Putamen (tissue), 1 donor: ENCODE measurements at places on chromosomes 6 and 20.

- DNase-seq: no peak
These were observed 3.4 kb downstream of the ADA start for GRCh38 chr20:44648068-44648467.

- DNase-seq: no peak
These were observed 24.9 kb upstream of the SASH1 start for GRCh38 chr6:148317739-148318138.

DNA sequence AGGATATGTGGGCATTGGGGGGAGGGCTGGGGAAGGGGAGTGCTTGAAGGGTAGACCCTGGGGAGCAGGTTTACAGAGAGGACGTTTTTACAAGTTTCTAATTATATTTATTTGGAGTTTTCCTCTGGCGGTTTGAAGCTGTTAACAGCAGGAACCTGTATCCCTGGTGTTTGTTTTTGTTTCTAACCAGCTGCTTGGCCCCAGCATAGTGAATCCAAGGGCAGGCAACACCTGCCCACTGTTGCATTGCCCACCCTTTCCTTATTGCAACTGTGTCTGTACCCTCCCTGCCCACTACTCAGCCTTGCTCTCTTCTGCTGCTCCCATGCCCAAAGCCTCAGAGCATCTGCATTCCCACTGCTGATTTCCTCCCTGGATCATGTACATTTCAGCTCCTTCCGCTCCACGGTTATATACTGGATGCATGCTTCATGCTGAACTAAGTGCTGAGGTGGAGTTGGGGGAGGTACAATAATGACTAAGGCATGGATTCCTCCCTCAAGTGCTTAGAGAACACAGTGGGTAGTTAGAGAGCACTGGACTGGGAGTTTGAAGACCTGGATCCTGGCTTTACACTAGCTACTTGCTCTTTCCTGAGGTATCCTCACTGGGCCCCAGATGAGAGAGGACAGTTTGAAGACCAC is 6.0 kb downstream of the SCUBE3 start:
- no peak for DNase-seq

- DNase-seq: no peak
These were observed 37.2 kb upstream of the RNF24 start for GRCh38 chr20:4052554-4052953.

DNA sequence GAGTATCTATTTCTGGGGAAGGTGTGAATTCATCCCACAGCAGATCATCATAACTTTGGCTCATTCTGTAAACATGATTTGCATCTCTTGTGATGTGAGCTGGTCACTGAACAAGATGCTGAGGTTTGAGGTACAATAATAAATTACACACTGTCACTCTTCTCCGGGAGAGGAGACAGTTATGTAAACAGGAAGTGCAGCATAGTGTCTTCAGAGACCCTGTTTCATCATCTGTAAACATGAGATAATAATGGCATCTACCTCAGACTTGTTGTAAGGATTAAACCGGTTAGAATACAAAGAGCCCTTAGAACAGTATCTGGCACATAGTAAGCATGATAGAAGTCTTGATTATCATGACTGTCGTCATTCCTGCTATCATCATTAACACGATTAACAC is 125.2 kb downstream of the TBC1D7 start:
- no peak for DNase-seq

GRCh38 chr6:17220040-17220910 is 60.9 kb upstream of the RBM24 start:
- DNase-seq: no peak

DNA sequence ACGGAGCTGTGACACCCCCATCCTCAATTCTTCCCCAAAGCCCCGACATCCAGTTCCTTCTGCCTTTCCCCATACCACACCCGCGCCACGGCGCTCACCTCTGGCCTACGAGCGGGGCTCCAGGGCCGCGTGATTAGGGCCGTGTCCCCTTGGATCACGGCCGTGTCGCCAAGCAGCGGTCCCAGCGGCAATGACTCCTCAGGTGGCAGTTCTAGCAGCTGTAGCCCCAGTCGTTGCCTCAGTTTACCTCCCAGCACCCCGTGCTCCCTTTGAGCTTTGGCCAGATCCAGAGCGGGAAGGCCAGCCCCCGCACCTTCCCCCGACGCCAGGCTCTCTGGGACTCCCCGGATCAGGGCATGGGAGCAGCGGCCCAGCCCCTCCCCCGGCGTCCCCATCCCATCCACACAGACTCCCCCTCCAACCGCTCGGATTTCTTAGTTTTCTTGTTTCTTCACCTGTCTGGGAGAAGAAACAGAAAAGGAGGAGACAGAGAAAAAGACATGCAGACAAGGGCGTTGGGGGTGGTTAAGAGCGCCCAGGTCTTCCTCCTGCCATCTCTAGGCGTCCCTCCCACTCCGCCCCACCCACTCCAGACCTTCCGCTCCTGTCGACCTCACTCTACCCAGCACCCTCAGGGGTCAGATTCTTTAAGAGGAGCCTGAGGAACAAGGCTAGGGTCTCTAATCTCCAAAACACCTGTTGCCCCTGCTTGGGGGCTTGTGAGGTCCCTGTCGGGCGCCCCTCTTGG is at the start of gene DDAH2:
DDAH2 (minus strand) TSS at position 533 of the 748 bp plus-strand sequence; CDS start at position 395, 138 bp downstream.
- no peak for DNase-seq

GRCh38 chr6:114998492-114998891 is 655.7 kb upstream of the HS3ST5 start:
- no peak for DNase-seq

DNA sequence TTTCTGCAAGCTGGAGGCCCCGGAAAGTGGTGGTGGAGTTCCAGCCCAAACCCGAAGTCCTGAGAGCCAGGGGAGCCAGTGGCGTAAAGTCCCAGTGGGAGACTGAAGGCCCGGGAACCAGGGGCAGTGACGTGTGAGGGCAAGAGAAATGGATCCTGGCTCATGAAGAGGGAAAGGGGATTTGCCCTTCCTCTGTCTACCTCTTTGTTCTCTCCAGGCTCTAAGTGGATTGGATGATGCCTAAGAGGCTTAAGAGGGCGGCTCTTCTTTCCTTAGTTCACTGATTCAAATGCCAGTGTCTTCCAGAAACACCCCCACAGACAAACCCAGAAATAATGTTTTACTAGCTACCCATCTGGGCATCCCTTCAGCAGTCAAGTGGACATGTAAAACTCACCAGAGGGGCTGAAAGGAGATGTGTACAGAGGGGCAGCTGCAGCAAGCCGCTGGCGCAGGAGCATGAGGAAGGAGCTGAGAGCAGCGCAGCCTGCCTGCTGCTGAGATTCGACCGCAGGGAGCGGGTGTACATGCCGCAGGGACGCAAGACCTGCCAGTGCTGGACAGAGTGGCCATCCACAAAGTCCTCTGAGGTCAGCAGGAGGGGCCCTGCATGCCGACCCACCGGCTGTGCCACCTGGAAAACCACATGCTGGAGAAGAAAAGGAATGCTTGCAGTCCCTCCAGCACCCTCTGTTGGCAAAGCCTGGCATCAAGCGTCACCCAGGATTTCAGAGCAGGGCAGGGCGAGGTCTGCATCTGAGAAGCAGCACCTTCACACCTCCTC is 29.5 kb downstream of the CDYL start:
- peak; percentile 34 for DNase-seq

DNA sequence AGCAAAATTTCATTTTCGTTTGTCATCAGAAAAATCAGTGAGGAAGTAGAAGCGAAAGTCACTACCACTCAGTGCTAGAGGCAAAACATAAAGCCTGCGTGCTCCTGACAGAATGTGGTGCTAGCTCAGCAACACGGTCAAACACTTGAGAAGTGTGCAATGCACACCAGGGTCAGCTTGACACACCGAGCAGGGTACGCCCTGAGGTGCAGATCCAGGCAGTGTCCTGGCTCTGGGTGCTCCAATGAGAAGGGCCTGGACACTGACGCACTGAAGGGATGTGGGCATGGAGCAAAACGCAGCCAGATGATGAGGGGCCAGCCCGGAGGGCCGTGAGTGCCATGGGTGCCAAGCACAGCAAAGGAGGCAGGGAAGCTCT is 5.9 kb downstream of the RNASET2 start:
- DNase-seq: no peak

DNA sequence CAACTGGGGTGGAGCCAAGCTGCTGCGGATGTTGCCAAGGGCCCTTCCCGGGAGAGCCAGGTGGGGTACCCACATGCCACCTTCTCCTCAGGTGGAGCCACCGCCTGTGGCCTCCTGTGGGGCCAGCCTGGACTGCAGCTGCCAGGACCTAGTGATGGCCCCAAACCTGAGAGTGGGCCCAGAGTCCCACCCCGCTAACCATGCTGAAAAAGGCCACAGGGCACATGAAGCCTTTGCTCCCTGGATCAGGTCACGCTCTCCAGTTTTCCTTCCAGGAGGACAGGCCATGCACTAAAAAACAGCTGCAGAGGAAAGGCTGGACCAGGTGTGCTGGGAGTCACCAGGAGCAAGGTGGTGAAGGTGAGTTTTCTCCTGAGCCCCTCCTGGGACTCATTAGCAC is 73.9 kb upstream of the SLC22A16 start:
- no peak for DNase-seq

DNA sequence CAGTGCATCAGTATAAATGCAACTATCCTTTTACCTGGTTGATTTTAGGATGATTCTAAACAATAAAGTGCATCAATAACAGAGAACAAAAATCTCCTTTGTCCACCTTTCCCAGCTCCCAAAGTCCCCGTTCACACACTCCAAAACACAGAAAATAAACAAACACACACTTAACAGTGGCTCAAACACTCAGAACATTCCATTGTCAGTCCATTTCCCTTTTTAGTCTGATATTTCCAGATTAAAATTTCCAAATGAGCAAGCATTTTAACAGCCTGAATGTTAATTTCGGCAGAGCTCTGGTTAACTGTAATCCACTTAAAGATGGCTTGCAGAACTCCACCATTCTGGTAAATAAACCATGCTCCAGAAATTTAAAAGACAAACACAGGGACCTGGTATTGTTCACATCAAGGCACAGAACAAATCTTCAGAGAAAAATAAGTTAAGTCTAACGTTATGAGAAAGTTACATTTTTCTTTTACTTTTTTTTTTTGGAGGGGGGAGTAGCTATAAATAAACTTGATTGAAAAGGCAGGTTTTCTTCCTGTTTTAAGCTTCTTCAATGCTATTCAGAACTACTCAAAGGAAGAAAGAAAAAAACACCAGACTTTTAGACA is 100.8 kb downstream of the DST start:
- DNase-seq: no peak

GRCh38 chr6:121590438-121590837 is 155.0 kb downstream of the GJA1 start:
- DNase-seq: no peak

DNA sequence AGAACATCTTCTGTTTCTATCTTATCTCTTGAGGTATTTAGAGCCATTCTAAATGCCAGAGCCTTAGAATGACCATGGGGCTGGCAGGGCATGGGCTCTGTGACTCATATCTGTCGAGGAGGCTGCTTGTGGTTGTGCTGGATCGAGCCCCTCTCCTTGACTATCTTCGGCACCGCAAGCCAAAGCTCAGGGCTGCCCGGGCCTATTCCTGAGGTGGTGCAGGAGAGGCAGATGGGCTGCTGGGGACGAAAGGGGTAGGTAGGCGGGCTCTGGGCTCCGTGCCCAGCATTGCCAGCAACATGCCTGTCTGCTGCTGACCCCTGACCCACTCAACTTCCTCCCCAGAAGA is 89.9 kb downstream of the NOL4L start:
- no peak for DNase-seq

GRCh38 chr6:24228681-24229255 is 102.8 kb downstream of the NRSN1 start:
- no peak for DNase-seq

DNA sequence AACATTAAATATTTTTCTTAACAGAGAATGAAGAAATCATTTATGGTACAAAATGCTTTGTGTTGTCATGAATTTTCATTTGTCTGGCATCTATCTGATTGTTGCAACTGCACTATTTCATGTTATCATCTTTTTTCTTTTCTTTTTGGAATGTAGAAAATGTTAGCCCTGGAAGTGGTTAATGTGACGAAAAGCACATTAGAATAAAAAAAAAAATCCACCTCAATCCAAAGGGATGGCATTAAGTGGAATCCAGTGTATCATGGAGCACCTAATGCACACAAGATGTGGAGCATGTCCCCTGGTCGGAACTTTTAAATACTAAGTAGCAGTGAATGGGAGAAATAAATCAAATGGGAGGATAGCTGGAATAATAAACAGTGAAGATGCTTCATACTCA is 172.9 kb upstream of the MCHR2 start:
- no peak for DNase-seq
